NCI-H1694 (cell line): ENCODE measurements at places on chromosomes 6 and 20.

DNA sequence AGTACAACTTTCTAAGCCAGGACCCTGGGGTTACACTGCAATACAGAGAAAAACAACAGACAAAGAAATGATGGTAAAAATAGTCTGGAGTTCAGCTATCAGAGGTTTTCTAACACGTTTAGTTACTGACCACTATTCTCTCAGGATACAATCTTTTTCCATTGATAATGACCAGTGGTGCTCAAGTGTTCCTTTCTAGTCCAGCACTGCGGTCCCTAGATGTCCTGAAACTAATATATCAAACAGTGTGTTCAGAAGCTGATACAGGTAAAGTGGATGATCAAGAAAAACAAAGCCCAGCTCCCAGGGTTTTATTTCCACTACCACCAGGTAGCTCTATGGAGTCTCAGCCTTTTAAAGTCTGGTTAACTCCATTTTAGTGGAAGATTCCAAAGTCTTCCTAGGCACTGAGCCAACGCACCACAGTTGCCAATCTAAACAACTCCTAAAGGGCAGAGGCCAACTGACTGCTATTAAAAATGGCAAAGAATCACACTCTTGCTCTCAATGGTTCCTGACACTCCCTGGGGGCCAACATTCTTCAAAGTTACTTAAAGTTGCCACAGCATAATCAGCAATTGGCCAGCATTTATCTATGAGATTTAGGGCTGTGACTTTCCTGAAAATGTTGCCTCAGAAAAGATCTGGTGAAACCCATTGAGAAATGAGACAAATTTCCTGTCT, 38.2 kb downstream of the DZANK1 start:
- no peak for DNase-seq

DNA sequence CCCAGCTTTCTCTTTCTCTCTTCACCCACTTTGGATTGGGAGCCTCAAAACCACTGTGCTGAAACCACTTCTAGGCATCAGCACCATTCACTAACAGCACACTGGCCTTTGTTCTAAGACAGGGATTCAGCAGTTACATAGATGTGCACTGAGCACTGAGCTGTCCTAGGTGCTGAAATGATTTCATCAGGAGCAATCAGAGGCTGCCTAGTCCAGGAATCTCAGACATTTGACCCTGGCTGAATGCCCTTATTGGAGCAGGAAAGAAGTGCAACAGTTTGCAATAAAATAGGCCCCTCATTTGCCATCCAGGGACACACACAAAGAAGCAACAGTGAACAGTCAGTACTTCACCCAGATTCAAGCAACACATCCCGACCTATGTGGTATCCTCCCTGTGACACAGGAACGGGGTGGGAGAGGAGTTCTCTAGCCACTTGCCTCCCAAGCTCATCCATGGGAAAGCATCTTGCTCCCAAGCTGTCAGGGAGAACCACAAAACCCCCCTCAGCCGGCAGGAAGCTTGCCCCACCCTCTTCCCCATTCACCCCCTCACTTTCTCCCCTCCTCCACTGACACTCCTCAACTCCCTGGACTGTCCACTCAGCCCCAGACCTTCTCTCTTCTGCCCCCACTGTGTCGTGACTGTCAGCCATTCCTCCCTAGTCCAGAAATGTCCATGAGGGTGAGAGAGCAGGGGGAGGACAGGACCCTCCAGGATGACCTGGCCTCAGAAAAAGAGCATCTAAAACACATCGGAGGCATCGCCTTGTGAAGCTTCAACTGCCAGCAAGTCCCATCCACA, 304.4 kb downstream of the PREX1 start:
- DNase-seq = no peak

DNA sequence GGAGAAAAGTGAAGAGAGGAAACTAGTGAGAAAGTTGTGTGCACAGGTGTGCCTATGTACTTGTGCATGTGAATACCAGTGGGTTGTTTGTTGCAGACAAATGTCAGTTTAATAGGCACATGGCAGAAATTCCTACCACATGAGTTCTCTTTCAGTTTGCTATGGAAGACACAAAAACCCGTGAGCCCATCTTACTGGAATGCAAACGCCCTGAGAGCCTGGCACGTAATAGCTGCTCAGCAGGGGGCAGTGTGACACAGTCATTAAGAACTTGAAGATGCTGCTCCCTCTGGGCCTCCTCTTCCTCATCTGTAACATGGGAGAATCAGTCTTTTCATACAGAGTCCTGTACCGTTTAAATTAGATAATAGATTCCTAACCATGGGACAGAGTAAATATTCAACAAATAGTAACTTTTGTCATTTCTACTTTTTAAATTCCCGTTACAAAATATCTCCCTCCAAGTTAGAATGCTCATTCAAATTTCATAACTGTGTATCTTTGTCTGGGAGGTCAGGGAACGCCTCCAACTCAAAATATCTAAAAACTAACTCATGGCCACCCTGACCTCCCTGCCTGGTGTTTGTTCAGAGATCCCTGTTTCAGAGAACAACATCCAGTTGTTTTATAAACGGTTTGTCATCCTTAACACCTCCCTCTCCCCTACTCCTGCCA, 802.9 kb downstream of the MAFB start:
- peak; percentile 15 for DNase-seq

DNA sequence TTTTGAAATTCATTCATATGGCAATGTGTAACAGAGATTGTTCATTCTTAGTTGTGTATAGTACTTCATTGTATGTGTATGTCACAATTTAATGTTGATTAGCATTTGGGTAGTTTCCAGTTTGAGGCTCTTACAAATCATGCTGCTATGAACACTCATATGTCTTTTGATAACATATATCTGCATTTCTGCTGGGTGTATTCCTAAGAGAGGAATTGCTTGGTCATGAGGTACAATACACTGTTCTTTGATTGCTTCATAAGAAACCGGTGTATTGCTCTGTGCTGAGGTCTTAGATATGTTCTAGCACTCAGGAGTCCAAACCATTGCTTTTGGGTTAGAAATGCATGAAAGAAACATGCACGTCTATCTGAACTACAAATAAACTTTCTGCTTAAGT, 492.9 kb upstream of the JAG1 start:
- no peak for DNase-seq

GRCh38 chr6:162336359-162336758, 391.2 kb downstream of the PRKN start:
- DNase-seq = no peak

GRCh38 chr6:11096109-11096508, 2.5 kb downstream of the SMIM13 start:
- DNase-seq = no peak

- DNase-seq = no peak
Measured at GRCh38 chr20:7147220-7147601, 379.7 kb downstream of the BMP2 start.

- DNase-seq = no peak
Measured at GRCh38 chr6:2432292-2432691, 186.9 kb upstream of the GMDS start.

- DNase-seq = no peak
Measured at GRCh38 chr6:169847141-169847674, 95.8 kb downstream of the ERMARD start.
